ENCODE measurements at places on chromosomes 12 and 14.

DNA sequence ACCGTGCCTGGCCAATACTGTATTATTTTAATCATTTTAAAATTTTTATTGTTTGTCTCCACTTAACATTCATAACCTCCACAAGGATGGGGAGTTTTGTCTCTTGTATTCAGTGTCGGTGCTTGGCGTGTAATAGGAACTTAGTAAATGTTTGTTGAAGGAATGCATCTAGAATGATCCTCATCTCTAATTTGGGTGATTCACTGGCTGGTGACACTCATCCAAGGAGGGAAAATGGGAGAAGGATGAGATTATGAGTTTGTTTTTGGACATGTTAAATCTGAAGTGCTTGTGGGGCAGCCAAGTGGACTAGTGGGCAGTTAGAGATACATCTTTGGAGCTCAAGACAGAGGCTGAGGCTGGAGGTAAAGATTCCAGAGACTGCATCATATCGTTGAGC, 5.1 kb downstream of the KLC1 start:
- no peak for DNase-seq

GRCh38 chr12:70660620-70661219, 23.5 kb upstream of the PTPRB start:
- DNase-seq, result no peak

DNA sequence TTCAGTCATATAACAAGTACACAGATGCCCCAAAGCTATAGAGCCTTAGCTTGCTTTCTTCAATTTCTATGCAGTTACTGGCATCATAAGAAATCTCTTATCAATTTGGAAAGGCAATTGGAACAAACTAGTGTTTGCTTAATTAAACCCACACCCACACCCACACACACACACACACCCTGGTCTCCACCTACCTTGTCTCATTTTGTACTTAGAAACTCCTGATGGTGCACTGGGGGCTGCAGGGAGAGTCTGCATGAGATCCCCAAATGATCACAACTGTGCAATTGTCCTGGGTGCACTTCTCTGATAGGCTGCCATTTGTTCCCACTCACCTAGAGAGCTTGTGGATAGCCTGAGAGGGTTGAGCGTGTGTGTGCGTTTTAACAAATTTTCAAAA, 40.5 kb upstream of the PTCSC3 start:
- DNase-seq, result no peak

DNA sequence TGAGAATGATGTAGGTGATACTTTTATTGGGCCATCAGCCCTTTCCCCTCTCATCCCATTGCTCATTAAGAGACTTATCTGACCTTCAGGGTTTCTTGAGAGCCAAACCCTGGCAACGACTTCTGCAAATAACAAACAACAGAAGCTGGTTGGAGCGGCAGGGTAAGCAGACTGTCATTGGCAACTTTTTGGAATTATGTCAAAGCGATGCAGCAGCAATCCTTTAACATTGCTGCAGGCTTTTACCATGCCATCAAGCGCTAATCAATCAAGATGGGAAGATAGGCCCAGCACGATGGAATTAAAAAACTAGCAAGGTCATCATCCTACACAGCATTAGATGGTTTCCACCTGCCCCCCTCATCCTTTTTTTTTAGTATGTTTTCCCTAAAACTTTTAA, 406.1 kb upstream of the PDE3A start:
- DNase-seq, result no peak

DNA sequence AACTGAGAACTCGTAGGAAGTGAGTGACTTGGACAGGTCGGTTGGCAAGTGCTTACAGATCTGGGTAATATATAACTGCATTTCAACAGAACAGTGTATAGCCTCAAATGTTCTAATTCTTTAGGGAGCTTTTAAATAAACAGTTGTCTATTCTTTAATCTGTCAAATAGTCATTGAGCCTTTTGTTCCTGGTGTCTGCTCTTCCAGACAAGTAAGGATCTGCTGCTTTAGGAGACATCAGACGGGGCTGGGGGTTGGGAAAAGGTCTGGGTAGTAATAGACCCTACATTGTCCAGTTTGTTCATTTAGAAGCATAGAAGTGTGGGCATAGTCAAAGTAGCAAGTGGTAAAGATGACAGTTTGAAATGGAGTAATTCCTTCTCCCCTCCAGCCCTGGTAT, 2.0 kb downstream of the PTPN11 start:
- no peak for DNase-seq
